ENCODE measurements at places on chromosomes 1 and 21.
A peak's percentile ranks its signal among the peaks of the same experiment; 100 is the strongest.

DNA sequence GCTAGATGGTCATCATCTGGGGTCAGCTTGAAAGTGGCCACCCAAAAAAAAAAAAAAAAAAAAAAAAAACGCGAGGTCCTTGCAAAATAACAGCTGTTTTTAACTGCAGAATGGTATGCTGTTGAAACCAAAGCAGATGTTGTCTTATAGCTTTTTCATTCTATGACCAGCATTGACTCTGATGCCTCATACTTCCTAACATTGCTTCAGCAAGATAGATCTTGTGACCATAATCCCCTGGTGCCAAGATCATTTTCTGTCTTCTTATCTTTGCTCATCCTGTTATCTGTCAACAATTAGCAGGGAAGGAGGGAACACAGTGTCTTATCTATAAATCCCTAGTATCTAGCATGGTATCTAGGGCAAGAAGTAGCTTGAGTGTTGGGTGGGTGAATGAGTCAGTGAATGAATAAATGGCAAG lies 181.5 kb downstream of the PLPP3 start:
- DNase-seq, result no peak

DNA sequence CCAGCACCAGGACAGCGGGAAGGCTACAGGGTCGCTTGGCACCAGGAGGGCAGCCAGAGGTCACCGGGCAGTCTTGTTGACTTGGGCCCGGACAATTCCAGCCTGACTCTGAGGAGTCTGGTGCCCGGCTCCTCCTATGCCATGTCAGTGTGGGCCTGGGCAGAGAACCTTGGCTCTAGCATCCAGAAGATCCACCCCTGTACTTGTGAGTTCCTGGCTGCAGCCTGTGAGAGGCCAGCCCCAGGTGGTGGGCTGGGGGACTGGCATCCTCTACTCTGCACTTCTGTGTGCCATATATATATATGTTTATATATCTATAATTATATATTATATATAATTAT lies 11.6 kb upstream of the PTPN7 start:
- DNase-seq, result no peak

- DNase-seq, result no peak
These were observed 163.2 kb downstream of the RRAGC start for GRCh38 chr1:38696371-38696770.

DNA sequence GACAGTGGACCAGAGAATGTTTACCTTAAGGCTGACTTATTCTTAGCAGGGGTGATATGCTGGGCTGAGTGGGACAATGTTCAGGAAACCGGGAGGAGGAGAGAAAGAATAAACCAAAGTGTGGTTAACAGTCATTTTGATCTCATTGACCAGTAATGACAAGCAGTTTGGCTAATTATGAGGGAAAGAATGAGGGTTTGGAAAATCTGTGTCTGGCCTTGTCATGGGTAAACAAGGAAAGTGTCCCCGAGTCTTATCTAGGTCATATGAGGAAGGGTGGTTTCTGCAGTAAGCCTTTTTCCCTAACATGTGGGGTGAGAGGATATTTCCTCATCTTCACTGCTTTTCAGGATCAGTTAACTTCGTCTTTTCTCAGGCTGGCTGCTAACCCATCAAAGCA lies 155.0 kb downstream of the TPR start:
- no peak for DNase-seq

DNA sequence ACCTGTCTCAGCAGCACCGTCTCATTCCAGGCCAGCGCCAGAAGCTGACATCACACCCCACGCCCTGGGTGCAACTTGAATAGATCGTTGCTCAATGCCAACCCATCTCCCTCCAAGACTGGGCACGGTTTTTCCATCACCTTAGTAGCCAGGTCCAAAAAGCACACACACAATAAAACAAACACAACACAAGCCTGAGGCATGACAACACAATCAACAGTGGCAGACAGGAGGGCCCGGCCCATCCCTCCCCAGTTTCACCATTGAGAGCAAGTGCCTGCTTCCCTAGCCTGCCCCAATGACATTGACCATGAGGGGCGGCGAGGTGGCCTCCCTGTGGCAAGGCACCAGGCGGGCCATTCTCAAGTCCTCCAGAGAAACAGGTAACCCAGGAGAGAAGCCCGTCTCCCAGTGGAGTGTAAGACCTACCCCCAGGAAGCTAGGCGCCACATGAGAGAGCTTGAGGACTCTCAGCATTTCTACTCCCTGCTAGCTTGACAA lies 2.7 kb downstream of the IFFO2 start:
- DNase-seq, result no peak

DNA sequence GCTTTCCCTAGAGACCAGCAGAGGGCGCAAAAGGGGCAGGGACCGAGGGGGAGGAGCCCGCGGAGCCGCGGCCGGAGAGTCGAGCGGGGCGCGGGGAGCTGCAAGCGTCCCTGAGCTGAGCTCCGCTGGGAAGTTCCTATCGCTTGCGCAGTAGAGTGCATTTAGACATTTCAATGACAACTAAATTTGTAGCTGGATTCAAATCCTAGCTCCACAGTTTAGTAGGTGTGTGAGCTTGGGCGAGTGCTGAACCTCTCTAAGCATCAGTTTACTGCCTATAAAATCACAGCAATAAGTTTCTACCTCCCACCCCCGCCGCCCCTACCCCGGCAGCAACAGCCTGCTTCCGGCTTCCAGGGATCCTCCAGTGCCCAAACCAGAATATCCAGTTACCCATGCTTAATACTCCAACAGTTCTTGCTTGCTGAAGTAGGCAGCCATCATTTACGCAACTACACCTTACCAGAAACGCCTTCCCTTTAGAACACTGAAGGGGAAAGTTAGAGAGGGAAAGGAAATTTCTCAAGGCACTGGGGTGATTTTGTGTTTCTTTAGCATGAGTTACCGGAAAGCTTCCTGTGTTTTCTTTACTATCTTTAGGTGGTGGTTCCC lies 9.1 kb downstream of the TLR5 start:
- peak; percentile 21 for DNase-seq

DNA sequence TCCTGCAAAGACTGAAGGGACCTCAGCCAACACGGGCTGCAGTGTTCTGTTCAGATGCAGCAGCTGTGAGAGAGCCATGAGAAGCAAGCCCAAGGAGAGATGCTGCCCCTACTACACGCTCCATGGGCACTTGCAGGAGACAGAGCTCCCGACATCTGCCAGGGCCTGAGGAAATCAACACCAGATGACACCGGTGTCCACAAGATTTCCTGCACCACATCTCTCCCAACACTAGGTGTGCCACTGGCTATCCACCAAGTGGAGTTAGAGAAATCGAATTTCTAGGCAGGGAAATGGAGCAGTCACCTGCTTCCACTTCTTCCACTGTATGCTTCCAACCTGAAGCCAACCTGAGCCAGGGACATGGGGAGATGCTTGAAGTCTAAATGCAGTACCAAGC lies 445.3 kb downstream of the RWDD3 start:
- no peak for DNase-seq

GRCh38 chr1:214550857-214551435 lies 456 bp downstream of the PTPN14 start:
- peak; percentile 56 for DNase-seq

DNA sequence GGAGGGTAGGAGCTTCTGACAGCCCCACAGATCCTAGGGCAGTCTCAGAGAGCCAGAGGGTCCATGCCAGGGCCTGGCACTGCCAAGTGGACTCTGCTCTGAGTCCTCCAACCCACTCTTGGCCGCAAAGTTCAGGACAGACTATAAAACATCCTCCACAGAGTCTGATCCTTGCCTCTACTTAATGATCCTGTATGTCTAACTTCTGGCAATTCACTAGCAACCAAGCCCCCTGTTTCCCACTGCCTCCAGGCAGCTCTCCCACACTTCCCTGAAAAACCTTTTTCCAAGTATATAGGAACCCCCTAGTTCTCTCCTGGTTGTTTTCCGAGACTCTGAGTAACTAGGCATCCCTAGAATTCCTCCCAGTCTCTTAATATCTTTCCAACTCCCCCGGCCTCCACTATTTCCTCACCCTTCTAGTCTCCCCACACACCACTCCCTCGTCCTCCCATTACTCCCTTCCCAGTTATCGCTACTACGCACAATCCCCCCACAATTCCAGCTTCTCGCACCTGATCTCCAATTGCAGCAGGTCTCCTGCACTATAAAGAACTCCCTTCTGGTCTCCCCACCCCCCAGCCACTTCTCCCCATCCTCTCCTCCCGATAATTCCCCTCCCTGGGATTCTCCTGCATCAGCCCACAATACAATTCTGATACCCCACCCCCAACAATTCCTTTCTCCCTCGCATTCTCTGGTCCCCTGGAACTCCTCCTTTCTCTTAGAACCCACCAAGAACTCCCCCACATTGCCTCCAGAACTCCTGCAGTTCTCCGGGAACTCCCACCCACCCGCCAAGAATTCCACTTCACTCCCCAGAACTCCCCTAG lies 574 bp downstream of the IGSF9 start:
- no peak for DNase-seq

- no peak for DNase-seq
These were observed 2.0 kb downstream of the NPPB start for GRCh38 chr1:11856698-11857097.

GRCh38 chr21:24280596-24280995 lies 1326.7 kb downstream of the MRPL39 start:
- no peak for DNase-seq

DNA sequence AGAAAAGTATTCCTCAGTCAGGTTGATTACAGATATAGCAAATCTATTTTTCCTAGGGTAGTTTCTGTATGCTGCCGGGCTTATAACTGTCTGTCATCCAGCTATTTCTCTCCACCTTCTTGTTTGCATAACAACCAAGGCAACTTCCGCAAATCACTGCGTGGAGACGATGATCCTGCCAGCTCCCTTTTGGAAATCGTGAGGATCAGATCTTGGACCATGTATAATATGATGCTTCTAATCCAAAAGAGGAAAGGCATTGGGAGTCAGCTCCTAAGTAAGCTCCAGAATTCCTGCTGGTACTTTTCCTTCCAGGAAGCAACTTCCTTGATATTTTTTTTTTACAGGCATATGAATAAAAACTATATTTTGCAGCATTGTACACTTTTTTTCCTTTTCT lies 445 bp upstream of the RGS4 start:
- DNase-seq, result no peak

- no peak for DNase-seq
These were observed at the start of gene KRTAP27-1 for GRCh38 chr21:30337276-30337744. Gene KRTAP27-1 (minus strand): TSS chr21:30337694. CDS start chr21:30337668, 26 bp downstream.

GRCh38 chr1:155093911-155094621 lies 15.4 kb downstream of the EFNA3 start:
- no peak for DNase-seq

GRCh38 chr1:227895828-227896685 lies 51.7 kb downstream of the WNT9A start:
- no peak for DNase-seq

DNA sequence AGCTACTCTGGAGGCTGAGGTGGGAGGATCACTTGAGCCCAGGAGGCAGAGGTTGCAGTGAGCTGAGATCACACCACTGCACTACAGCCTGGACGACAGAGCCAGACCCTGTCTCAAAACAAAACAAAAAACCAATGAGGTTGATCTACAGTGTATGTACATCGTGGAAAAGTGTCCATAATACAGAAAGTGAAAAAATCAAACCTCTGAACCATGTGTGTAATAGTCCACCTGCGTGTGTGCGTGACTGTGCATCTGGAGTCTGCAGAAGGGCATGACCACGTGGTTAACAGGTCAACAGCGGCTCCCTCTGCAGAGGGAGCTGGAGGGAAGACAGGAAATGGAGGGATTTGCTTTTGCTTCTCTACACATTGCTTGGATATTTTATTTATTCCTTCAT lies 32.4 kb upstream of the ENO1 start:
- no peak for DNase-seq

GRCh38 chr21:26098772-26099397 lies 71.7 kb downstream of the APP start:
- DNase-seq, result no peak

- DNase-seq, result peak; percentile 83
These were observed at the start of gene GREM2 for GRCh38 chr1:240611619-240612480. Gene GREM2 (minus strand): TSS chr1:240612155. CDS start chr1:240493475, 118,680 bp downstream.

GRCh38 chr1:189682591-189682990 lies 795.1 kb downstream of the BRINP3 start:
- no peak for DNase-seq

DNA sequence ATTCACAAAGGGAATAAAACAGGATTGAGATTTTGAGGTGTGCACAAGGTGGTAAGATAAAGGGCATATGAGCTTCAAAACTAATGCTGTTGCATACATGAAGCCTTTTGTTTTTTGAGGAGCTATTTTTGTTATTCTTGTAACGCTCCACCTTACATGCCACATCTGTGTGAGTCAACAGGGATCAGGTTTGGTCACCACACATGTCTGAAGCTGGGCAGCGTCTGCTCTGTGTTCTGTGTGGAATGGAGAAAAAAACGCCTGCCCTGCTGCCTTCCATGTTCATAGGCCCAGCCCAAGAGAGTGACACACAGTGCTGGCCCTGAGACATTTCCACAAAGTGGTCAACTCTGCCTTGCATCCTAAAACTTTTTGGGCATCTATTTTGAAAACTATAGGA lies 67.7 kb downstream of the MPZL1 start:
- DNase-seq, result no peak

- DNase-seq, result no peak
These were observed 777.9 kb downstream of the MRPL39 start for GRCh38 chr21:24829397-24829796.

DNA sequence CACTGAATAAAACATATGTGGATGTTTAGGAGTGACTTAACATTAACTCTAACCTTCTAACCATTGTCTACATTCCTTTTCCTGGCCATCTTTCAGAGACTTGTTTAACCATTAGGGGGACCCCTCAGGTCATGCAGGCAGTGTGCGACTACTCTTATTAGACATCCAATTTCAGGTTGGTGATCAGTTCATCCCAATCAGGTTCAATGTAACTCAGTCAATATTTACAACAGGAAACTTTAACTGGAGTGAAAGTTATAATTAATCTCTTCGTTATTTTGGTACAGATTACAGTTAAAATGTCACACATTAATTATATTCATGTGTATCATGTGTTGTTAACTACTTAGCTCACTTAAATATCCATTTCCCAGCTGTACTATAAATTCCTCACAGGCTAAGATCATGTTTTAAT lies 68.8 kb upstream of the RGS1 start:
- no peak for DNase-seq

- no peak for DNase-seq
These were observed 10.3 kb downstream of the GAS5 start for GRCh38 chr1:173857363-173857917.

Data from GOT3 (cell line).